ENCODE measurements at places on chromosomes 7 and 10.

DNA sequence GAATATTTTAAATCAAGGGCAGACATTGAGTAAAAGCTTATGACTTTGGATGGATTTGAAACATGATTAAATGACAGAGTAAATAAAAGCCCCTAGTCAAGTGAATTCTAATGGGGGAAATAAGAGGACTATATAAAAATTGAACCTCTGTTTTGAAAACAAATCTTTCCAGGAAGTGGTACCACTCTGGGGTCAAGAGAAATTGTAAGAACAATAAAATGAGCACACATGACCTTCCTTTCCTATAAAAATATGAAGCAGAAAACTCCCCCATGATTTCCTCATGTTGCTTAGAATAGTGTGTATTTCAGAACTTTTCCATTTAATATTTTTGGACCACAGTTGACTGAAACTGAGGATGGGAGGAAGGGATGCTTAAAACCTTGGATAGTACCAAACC, 12.3 kb upstream of the CLDN12 start:
- no peak for DNase-seq

DNA sequence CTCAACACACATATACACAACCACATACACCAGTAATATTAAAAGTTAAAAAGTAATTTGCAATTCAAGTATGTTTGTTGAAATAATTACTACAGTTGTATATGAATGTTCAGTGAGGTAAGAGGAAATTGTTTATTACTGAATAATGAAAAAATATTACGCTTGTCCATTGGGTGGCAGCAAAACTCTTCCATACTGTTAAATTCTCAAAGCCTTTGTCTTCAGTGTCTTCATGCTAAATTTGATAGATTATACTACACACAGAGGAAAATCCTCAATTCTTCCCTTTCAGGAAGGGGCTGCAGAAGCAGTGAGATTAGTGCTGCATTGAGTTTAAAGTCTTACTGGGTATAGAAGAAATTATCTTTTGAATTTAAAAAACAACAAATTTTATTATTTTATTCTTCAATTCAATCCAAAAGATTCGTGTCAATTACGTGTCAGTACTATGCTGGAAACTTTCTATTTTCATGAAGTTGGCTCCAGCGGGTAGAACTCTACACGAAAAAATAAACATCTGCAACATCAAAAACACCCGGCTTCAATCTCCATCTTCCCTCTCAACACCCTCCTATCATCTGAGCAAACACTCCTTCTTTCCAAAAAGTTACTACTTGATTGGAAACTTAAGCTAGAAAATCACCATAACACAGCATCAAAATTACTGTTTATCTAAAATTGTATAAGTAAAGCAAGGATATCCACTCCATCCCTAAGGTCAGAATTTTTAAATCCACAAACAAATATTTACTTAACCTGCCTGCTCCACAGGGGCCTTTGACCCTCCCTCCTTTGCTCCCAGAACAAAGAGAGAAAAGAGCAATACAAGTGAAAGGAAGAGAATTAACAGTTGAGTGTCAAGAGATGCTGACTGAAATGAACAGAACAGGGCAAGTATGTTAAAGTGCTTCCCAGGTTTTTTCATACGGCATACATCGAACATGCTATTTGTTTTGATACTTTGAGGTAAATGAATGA, 37.0 kb upstream of the TES start:
- DNase-seq, result peak; percentile 8

DNA sequence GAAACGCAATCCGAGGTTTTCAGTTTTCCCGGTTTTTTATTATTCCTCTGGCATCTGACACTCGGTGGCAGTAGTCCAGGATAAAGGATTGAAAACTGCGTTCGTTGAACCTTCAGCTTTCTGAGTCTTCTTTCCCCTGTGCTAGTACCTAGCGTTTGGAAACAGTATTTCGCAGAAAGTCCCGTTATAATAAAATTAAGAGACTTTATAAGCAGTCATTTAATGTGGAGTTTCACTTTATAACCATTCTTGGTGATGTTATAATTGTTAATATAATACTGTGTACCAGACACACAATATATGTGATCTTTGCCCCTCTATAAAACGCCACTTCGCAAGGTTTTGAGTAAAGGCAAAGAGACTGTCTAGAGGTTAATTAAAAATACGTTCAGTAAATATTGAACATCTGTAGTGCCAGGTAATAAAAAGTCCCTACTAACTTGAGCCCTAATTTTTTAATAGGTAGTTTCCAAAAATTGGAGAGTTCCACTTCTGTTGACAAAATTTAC, 874 bp downstream of the CISD1 start:
- no peak for DNase-seq

DNA sequence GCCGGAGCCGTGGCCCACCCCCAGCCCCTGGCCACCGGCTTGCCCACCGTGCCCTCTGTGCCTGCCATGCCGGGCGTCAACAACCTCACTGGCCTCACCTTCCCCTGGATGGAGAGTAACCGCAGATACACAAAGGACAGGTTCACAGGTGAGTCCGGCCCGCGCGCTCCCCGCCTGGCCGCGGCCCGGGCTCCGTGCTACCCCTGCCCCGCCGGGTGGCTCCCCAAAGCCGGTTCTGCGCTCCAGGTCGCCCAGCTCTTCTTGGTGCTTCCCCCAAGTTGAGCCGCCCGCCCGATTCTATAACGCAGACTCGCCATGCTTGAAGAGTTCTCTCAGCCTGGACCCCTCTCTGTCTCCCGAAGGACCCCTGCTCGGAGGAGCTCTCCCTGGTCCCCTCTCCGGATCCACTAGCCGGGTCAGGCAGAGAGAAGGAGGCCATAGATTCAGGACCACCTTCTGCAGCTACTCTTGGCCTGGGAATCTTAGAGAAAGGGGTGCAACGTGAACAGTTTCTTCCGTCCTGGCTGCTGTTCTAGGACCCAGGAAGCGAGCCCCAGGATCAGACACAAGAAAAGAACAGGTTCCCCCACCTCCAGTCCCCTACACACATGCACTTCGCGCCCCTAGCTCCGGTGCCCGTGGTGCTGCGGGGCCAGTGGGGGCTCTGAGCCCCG, 999 bp downstream of the TLX1 start:
- DNase-seq, result no peak

GRCh38 chr10:94607111-94607510, 61.5 kb downstream of the HELLS start:
- DNase-seq, result no peak

DNA sequence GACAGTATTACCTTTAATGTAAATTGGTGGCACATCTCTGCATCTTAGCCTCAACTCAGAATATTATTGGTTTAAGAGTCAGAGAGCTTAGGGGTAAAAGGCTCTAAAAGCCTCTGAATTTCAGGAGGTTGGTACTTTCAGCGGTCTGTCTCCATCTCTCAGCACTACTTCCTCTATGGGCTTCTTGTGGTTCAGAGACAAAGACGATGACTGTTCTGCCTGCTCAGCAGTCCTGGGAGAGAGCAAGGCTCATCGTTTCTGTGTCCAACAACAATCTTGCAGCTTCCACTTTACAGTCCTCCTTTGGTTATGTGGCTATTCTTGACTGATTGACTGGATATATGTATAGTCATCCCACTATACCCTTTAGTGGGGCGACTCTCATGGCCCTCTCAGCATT, 394.7 kb downstream of the AUTS2 start:
- no peak for DNase-seq

DNA sequence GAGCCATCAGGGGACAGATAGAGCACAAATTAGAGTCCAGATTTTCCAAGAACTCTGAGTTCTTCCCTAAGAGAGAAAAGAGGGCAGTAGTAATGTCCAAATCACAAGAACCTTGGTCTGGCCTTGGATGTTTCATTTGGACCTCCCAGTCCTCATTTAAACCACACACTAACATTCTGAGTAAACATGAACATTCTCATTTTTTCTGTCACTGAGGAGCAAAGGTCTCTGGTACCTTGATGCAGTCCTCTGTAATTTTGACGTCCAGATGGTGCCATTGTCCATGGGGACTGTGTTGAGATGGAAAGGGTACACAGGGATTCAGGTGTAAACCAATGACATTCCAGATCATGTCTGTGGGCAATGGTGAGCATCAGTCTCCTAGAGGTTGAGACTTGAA, 225.4 kb upstream of the PHYHIPL start:
- no peak for DNase-seq

GRCh38 chr7:16025696-16026095, 339.2 kb upstream of the MEOX2 start:
- DNase-seq, result no peak

DNA sequence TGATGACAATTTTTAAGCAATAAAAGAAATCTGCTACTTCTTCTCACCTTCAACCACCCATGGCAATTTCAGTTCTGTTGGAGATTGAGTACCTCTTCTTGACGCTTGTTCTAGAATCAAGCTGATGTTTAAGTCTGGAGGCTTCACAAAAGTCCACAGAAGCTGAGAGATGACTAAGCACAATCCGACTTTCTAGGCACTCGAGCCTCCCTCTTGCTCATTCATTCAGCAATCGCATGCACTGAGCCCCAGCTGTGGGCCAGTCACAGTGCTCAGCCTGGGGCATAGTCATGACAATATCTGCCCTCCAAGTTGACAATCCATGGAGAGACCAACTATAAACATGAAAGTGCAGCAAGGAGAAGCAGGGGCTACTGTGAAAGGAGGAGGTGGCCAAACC, 103.2 kb downstream of the IPMK start:
- DNase-seq, result no peak

DNA sequence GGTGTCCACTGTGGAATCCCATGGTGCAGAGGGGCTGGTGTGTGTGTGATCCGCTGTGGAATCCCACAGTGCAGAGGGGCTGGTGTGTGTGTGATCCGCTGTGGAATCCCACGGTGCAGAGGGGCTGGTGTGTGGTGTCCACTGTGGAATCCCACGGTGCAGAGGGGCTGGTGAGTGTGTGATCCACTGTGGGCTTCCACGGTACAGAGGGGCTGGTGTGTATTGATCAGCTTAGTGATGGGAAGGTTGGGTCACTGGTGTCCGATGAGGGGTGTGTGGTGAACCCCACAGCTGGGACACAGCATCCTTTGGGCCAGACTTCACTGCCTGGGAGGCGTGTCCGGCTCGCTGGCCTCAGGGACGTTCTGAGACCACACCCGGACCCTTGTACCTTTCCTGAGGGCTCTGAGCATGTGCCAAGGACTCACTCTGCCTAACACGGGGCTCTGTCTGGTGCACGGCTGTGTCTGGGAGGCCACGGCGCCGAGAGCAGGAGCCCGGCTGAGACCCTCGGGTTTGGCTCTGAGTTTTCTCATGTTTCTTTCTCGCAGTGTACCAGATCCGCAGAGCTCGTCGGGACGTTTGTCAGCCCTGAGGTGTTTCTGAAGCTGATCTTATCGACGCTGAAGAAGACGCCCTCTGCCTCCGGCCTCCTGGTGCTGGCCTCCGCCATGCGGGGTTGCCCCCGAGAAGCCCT, 29.3 kb upstream of the PRKAR1B start:
- no peak for DNase-seq

- no peak for DNase-seq
Observed at GRCh38 chr7:138374119-138374693, 85.9 kb upstream of the TRIM24 start.

GRCh38 chr10:65949526-65949925, 976.3 kb upstream of the LRRTM3 start:
- DNase-seq, result no peak

DNA sequence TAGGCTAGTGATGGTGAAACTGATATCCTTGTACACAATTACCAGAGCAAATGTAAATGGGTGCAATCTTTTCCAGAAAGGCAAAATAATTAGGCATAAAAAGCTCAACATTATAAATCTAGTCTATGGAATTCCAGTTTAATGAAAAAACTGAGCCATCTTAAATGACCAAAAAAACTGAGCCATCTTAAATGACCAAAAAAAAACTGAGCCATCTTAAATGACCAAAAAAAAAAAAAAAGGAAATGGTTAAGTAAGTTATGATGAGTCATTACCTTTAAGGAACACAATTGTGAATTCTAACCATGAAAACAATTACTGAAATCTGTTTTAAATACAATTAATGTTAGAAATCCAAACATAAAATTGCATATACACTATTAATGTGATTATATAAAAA, 25.3 kb downstream of the USP6NL start:
- DNase-seq, result no peak

- no peak for DNase-seq
Observed at GRCh38 chr7:159097661-159098423, 46.8 kb downstream of the VIPR2 start.

DNA sequence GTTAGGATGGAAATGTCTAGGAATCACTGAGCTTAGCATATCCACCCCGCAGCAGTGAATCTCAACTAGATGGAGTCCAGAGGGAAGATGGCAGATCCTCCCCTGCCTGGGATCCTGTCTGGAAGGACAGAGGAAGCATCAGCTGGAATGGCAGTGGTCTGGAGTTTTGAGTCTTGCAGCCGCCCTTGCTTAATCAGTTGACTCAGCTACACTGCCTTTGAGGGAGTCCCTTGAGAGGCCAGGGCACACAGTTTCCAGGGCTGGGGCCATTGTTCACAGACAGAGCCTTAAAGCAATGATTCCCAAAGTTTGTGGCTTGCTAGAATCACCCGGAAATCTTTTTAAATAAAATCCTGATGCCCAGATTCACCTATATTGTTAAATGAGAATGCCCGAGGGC, 128.1 kb downstream of the NT5C2 start:
- DNase-seq, result no peak

- no peak for DNase-seq
Observed at GRCh38 chr7:158810846-158811245, 18.5 kb downstream of the ESYT2 start.

DNA sequence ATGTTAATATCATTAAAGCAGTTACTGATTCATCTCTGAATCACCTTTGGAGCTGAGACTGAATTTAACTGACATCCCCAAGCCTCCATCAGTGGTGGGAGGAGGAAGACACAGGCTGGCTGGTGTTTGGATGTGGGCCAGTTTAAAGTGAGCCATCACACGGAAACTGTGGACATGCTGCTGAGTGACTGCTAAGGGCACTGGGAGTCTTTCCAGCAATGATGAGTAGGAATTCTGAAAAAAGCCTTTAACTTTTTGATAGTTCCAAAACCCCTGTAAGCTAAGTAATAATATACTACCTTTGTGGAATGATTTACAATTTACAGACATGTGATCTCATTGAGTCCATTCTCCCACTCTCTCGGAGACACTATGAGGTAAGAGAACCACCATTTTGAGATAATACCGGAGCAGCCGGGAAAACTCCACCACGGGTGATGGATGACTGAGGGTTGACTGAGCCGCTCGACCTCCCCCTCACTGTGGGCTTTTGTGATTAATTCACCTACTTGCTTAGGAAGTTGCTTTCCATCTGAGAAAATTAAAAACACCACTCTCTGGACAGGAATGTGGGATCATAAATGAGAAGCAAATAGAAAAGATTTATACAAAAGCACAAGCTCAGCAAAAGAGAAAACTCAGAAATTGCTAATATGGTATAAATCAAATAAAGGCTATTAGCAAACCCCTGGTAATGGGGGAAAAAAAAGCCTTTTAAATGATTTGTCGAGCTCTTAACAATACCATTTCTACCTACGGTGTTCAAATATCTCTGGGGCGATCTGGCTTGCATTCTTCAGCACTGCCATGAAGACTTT, 194.8 kb downstream of the FANK1 start:
- no peak for DNase-seq

All from SHP77 (cell line).